ENCODE measurements at places on chromosomes 7 and 10. TPM values are rescaled to one million over a fixed set of nuclear protein-coding genes. Genes with fewer than 3 reads are reported as not detected.

- no peak overlapping the region for H3K4me3 ChIP-seq
- no peaks in the 10 kb centered on the region for H3K27me3 ChIP-seq
- H3K4me1 ChIP-seq: peaks cover 17% of the 10 kb centered on the region
- H3K27ac ChIP-seq: peak overlapping the region; percentile 29
- no peak for DNase-seq
These were observed 135.8 kb downstream of the RGS10 start for GRCh38 chr10:119406601-119407253.

DNA sequence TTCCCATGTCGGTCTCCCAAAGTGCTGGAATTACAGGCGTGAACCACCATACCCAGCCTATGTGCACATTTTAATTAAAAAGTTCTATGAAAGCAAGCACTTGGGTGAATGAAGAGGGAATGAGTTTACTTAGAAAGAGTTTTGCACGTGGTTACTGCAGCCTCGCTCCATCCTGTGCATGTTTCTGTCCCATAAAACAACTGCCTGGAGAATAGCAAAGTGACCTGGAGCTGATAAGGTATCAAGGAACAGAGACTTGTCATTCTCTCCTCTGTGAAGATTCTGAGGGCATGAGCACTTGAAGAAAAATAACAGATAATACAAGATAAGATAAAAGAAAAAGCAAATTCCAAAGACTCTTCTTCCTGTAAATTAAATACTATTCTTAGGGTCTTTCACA lies 112.2 kb upstream of the JCAD start:
- no peaks in the 10 kb centered on the region for H3K27me3 ChIP-seq
- DNase-seq: no peak
- H3K4me3 ChIP-seq: no peak overlapping the region
- no peaks in the 10 kb centered on the region for H3K36me3 ChIP-seq
- H3K27ac ChIP-seq: no peak overlapping the region

GRCh38 chr7:106433377-106433776 lies 148.6 kb upstream of the NAMPT start:
- H3K4me1 ChIP-seq: peaks cover 4% of the 10 kb centered on the region
- no peak overlapping the region for H3K27ac ChIP-seq
- DNase-seq: no peak
- no peak overlapping the region for H3K4me3 ChIP-seq
- no peaks in the 10 kb centered on the region for H3K27me3 ChIP-seq

- H3K27ac ChIP-seq: no peak within 1 kb of the TSS
- no peak within 1 kb of the TSS for H3K4me3 ChIP-seq
- no peaks in the 10 kb centered on the region for H3K36me3 ChIP-seq
- peaks cover 6% of the 10 kb centered on the region for H3K4me1 ChIP-seq
- H3K27me3 ChIP-seq: peaks cover 10% of the 10 kb centered on the region
- peak; percentile 12 for DNase-seq
These were observed at the start of gene FFAR4 for GRCh38 chr10:93566435-93567276. FFAR4 (plus strand) TSS chr10:93566665; CDS start chr10:93566721, 56 bp downstream.

DNA sequence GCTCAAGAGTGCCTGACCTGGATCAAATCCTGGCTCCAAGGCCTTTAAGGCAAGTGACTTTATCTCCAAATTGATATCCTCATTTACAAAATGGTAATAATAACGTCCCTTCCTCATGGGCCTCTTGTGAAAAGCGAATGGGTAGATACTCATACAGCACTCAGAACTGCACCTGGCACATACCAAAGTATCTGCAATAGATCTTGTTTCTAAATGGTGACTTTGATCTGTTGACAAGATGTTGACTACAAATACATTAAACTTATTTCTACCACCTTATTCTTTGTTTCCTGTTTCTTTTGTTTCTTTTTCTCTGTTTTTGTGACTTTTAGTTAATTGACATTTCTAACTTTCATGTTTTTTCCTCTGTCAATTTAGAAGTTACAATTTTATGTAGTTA lies 53.0 kb downstream of the RNLS start:
- no peak overlapping the region for H3K27ac ChIP-seq
- no peaks in the 10 kb centered on the region for H3K36me3 ChIP-seq
- H3K4me3 ChIP-seq: no peak overlapping the region
- H3K4me1 ChIP-seq: no peaks in the 10 kb centered on the region
- no peak for DNase-seq

- no peak overlapping the region for H3K27ac ChIP-seq
- DNase-seq: no peak
- H3K27me3 ChIP-seq: no peaks in the 10 kb centered on the region
- H3K4me3 ChIP-seq: no peak overlapping the region
- H3K4me1 ChIP-seq: no peaks in the 10 kb centered on the region
- no peaks in the 10 kb centered on the region for H3K36me3 ChIP-seq
These were observed 93.5 kb upstream of the MPP7 start for GRCh38 chr10:28396331-28396730.

- no peak overlapping the region for H3K27ac ChIP-seq
- DNase-seq: no peak
- H3K4me3 ChIP-seq: no peak overlapping the region
- H3K4me1 ChIP-seq: peaks cover 5% of the 10 kb centered on the region
- H3K36me3 ChIP-seq: no peaks in the 10 kb centered on the region
- H3K27me3 ChIP-seq: no peaks in the 10 kb centered on the region
These were observed 29.6 kb downstream of the STAM start for GRCh38 chr10:17673471-17674061.

- H3K4me3 ChIP-seq: no peak overlapping the region
These were observed 17.2 kb downstream of the TBXAS1 start for GRCh38 chr7:139846297-139846696.

DNA sequence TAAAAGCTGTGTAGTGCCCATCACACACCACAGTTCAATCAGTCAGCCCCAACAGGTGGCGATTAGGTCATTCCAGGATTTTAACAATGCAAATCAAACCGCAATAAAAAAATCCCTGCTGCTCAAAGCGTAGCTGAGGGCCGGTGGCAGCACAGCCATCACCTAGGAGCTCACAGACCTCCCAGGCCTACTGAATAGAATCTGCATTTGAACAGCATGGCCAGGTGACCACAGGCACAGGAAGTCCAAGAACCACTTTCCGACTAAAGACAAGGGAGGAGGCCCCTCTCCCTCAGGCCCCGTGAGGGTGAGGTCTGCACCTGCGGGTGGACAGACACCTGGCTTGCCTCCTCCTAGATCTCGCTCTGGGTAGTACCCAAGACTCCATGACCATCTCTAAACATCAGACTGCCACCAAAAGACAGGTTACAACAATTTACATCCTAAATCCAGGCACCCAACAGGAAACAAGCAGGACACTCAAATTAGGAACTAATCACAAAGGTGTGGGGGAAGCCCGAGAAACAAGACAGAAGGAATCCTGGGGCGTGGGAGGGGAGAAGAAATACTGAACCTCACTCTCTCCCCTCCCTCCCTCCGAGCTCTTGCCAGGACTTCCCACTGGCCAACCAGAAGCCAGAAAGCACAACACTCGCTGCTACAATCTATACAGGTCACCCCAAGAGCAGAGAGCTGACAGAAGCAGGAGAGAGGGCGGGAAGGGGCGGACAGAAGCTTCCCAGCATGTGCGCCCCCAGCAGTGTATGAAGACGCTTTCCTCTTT lies 19.2 kb downstream of the GNA12 start:
- DNase-seq: no peak
- H3K4me1 ChIP-seq: peaks cover 19% of the 10 kb centered on the region
- no peaks in the 10 kb centered on the region for H3K27me3 ChIP-seq
- no peak overlapping the region for H3K4me3 ChIP-seq
- H3K36me3 ChIP-seq: no peaks in the 10 kb centered on the region
- H3K27ac ChIP-seq: no peak overlapping the region

DNA sequence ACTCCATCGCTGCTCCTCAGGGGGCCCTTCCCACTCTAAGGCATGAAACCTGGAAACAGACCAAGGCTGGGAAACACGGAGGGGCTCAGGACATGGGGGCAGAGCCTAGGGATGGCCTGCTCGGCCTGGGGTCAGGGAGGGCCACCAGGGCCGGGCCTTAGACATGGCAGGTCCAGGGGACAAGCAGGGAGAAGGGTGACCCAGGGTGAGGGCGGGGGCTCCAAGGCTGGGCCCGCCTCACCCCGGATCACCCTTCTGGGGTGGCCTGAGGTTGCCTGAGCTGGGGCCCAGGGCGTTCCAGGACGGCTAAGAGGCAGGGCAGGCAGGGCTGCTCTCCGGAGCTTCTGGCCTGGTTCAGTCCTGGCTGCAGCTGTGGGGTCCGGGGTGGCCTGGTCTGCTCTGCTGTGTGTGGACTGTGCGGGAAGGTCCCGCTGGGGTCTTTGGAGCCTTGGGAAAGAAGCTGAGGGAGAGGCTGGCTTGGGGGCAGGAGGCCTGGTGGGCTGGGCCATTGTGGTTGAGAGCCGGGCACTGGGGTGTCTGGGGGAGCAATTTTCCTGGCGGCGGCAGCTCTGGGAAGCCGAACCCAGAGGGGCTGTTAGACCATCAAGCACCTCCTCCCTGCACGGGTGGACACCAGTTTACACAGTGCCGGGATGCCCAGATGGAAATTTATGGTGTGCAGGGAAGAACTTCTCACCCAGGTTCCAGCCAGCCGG lies 52.2 kb downstream of the UNCX start:
- no peak overlapping the region for H3K27ac ChIP-seq
- H3K36me3 ChIP-seq: no peaks in the 10 kb centered on the region
- DNase-seq: no peak
- H3K4me3 ChIP-seq: no peak overlapping the region

DNA sequence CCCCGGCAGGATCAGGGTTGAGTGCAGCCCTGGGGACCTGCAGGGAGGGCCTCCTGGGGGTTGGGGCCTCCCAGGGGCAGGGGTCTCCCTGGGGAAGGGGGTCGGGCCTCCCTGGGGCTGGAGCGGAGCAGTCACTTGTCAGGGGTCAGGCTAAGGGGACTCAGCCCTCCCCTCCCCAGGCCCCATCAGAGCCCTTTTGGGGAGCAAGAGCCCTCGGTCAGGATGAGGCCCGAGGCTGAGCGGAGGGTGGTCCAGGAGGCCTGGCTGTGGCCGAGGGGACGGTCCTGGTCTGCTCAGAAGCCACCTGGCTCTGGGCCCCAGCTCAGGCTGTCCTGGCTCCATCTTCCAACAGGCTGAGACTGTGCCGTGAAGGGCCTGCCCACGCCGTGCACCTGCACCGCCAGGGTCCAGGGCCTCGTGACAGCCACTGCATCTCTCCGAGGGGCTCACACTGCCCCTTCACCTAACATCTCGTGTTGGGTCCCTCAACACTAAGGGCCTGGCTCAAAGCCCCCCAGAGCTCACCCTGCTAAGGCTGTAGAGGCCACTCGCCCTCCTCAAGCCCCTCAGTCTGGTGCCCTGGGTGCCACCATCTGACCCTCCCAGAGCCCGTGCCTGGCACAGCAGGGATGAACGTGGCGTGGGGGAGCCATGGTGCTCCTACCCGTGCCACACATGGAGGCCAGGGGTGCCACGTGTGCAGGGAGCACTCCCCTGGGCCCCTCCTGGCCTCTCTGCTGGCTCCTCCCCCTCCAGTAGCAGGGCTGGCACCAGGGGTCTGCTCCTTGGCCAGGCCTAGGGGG lies 12.9 kb downstream of the BHLHA15 start:
- H3K4me3 ChIP-seq: no peak overlapping the region
- peaks cover 9% of the 10 kb centered on the region for H3K36me3 ChIP-seq

GRCh38 chr10:97376413-97376812 lies 24.7 kb downstream of the RRP12 start:
- no peak overlapping the region for H3K27ac ChIP-seq
- DNase-seq: no peak
- peaks cover 17% of the 10 kb centered on the region for H3K36me3 ChIP-seq
- no peaks in the 10 kb centered on the region for H3K27me3 ChIP-seq
- H3K4me1 ChIP-seq: no peaks in the 10 kb centered on the region

- H3K4me1 ChIP-seq: peaks cover 100% of the 10 kb centered on the region
- no peak overlapping the region for H3K4me3 ChIP-seq
- no peaks in the 10 kb centered on the region for H3K36me3 ChIP-seq
- H3K27me3 ChIP-seq: no peaks in the 10 kb centered on the region
- H3K27ac ChIP-seq: peak overlapping the region; percentile 78
These were observed 33.7 kb downstream of the ZMIZ1 start for GRCh38 chr10:79102498-79102874.

DNA sequence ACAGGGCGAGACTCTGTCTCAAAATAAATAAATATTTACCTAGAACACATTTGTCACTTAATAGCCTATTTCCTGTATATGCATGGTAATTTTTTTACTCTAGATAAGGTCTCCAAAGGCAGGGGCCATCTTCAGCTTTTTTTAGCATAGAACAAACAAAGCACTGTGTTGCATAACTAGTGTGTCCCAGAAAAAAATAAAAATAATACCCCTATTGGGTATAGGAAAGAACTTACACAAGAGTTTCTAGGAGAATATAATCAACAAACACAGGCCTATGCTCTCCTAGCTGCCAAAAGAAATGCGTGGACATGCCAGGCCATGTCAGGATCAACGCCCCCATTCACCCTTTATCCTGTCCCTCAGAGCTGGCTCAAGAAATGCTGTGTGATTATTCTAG lies 103.6 kb downstream of the PARD3 start:
- no peak overlapping the region for H3K4me3 ChIP-seq
- peaks cover 8% of the 10 kb centered on the region for H3K4me1 ChIP-seq
- no peaks in the 10 kb centered on the region for H3K27me3 ChIP-seq
- H3K27ac ChIP-seq: peak overlapping the region; percentile 14

- no peaks in the 10 kb centered on the region for H3K27me3 ChIP-seq
- no peak overlapping the region for H3K4me3 ChIP-seq
- no peak overlapping the region for H3K27ac ChIP-seq
- DNase-seq: peak; percentile 48
- H3K4me1 ChIP-seq: peaks cover 20% of the 10 kb centered on the region
These were observed 6.7 kb downstream of the CHST3 start for GRCh38 chr10:71970869-71971268.

GRCh38 chr10:48577158-48577557 lies 27.7 kb downstream of the ARHGAP22 start:
- no peak for DNase-seq
- no peaks in the 10 kb centered on the region for H3K4me1 ChIP-seq
- no peak overlapping the region for H3K4me3 ChIP-seq
- H3K27ac ChIP-seq: no peak overlapping the region

DNA sequence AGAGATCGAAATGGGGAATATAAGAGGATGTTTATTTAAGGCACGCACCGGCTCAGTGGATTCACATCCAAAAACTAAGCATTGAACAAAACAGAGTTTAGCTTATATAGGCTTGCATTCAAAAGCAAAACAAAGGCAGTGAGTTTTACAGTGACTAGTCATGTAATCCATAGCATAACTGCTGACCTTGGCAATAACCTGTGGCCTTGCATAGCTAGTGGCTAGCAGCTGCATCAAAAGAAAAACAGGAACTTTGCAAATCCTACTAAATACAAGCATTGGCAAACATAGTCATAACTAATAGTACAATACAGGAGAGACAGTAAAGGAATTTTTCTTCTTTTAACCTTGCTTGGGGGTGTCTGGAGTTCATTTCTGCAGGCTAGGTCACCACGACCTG lies 9.7 kb upstream of the ZNF485 start:
- H3K36me3 ChIP-seq: no peaks in the 10 kb centered on the region
- H3K4me1 ChIP-seq: no peaks in the 10 kb centered on the region
- no peak overlapping the region for H3K27ac ChIP-seq
- DNase-seq: no peak

GRCh38 chr7:7620236-7620635 lies 20.3 kb upstream of the UMAD1 start:
- H3K4me3 ChIP-seq: no peak overlapping the region
- H3K27ac ChIP-seq: no peak overlapping the region
- no peaks in the 10 kb centered on the region for H3K27me3 ChIP-seq
- no peaks in the 10 kb centered on the region for H3K36me3 ChIP-seq
- H3K4me1 ChIP-seq: no peaks in the 10 kb centered on the region
- no peak for DNase-seq

NXPH1 gene
- not detected for total RNA-seq

NUTM2E gene
- total RNA-seq: not detected

TMEM168 gene
- total RNA-seq: 30.4 TPM

GAD2 gene
- total RNA-seq: not detected

PAX4 gene
- not detected for total RNA-seq

FAM204A gene
- 61.1 TPM for total RNA-seq

BMPER gene
- total RNA-seq: 0.44 TPM

IFIT1B gene
- total RNA-seq: not detected

IGFBP1 gene
- not detected for total RNA-seq

Data from thyroid gland (tissue), 4 donors.